ENCODE measurements at places on chromosomes 5 and 9.

DNA sequence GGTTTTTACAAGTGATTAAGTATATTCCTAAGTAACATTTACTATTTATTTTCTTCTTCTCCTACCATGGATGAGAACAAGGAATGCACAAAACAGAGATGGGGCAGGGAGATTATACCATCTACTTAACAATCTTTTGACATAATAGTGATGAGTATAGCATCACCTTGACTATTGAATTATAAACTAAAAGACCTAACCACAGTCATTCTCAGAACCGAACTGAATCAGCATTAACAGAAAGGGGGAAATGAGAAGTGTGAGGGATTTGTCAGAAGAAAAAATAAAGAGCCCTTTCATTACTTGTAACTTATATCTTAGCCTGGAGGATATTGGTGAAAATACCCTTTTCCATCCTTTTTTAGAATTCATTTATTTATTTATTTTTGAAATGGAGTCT, 21.9 kb downstream of the OR2Y1 start:
- no peak for DNase-seq

- no peak for DNase-seq
Measured at GRCh38 chr9:132125944-132126679, 35.7 kb upstream of the NTNG2 start.

DNA sequence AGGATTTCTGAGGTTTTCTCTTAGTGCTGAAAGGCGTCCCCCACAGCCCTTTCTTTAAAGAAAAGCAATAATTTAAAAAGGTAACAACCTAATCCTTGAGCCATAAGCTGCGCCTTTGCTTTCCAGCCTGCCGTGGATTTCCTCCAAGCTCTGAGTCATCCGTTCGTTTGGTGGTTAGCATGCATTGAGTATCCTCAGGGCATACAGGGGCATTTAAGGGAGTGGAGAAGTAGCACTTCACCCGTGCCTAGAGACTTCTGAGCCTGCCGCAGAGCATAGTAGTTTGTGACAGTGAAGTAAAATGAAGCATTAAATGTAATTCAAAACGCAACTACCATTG, 892 bp upstream of the TNC start:
- peak; percentile 17 for DNase-seq

GRCh38 chr9:126694206-126695081, 80.7 kb downstream of the LMX1B start:
- no peak for DNase-seq

DNA sequence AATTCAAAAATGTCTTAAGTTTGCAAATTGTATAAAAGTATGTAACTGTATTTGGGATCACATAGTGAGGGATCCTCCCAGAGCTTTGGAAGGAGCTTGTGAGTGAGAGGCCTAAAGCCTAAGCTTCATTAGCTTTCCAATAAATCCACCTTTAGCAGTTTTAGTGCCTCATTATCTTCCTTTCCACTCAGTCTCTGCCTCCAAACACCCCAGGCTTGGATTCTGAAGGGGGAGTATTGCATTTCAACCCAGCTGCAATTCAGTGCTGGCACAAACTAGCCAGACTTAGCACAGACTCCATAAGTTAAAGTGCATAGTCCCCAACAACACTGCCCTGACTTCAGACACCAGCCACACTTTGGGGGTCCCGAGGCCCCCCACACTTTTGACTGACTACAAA, 113.5 kb downstream of the SMARCA2 start:
- DNase-seq: no peak

All from NCI-H1417 treated with DMSO at 0.1 percent for 48 hours (cell line).